ENCODE measurements at places on chromosomes 2 and 18.

DNA sequence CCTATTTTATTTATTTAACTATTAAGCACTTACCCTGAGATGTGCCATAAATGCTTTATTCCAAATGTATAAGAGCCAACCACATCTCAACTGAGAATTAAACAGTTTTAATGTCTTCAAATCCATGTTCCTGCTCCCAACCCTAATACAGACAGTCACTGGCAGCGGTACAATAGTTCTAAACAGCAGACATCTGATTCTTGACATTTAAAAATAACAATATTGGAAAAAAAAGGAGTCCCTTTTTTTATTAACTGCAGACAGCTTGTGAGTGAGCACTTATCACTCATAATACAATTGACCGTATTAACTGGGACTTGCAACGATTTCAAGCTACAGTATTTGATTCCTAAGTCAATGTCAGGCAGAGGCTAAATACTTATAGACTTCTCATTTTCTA is 424.6 kb downstream of the TGIF1 start:
- DNase-seq: no peak

GRCh38 chr2:178111743-178112142 is 494 bp upstream of the RBM45 start:
- no peak for DNase-seq

DNA sequence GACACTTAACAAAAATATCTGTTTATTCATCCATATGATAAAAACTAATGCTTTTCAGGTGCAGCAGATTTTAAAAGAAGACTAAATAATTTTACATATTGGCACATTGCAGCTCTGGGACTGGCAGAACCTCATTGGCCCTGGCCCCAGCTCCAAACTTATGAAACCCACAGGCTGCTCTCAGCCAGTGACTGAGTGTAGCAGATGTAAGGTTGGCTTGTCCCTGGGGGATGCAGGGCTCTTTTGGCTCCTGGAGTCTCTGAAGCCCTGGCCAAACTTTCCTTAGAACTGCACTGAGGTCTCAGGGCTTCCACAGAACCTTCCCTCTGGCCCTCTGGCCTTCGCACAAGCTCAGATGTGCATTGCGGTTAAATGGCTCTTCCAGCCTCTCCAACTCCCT is 725.0 kb upstream of the SOX11 start:
- no peak for DNase-seq

DNA sequence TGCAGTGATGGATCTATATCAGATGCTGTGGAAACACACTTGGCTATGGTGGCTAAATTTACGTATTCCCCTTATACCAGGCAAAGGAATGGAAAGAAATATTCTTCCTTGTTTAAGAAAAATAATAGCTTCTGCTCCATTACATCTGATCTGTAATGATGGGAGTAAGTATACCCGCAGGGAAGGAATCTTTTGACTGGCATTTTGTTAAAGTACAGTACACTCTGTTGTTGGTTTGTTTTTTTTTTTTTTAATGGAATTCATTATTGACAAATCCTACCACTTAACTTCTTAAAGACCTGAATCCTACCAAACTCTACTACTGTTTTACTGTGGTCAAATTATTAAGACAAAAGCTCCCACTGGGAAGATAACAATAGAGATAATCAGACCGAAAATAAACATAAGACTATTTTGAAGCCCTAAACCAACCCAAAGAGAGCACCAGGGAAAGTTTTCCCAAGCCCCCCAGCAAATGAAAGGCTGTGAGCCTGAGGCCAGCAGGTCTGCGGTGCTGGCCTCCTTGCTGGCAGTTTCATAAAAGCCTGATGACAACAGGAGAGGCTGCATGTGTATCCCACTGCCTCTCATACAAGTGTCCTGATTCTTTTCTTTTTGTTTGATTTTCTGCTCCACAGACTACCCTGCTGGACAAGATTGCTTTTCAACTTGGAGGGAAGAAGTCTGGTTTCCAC is 101.0 kb downstream of the SLC25A12 start:
- no peak for DNase-seq

DNA sequence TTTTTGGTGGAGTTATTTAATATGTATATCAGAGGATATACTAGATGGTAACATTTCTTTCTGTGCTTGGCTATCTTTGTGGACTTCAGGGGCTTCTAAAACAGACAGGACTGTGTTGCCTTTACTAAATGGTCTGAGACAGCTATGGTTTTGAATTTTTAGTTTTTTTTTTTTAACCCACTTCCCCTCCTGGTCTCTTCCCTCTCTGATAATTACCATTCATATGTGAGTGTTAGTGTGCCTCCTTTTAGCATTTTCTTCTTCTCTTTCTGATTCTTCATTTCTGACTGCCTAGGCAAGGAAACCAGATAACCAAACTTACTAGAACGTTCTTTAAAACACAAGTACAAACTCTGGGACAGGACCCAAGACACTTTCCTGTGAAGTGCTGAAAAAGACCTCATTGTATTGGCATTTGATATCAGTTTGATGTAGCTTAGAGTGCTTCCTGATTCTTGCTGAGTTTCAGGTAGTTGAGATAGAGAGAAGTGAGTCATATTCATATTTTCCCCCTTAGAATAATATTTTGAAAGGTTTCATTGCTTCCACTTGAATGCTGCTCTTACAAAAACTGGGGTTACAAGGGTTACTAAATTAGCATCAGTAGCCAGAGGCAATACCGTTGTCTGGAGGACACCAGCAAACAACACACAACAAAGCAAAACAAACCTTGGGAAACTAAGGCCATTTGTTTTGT is 52.7 kb downstream of the SMAD4 start:
- no peak for DNase-seq

GRCh38 chr2:25835906-25836305 is 42.4 kb downstream of the ASXL2 start:
- no peak for DNase-seq

GRCh38 chr2:181312515-181312927 is 144.7 kb upstream of the ITGA4 start:
- no peak for DNase-seq

GRCh38 chr2:236899950-236900640 is 185.6 kb upstream of the COPS8 start:
- DNase-seq: no peak

GRCh38 chr2:50402654-50402960 is 629.3 kb downstream of the NRXN1 start:
- no peak for DNase-seq

DNA sequence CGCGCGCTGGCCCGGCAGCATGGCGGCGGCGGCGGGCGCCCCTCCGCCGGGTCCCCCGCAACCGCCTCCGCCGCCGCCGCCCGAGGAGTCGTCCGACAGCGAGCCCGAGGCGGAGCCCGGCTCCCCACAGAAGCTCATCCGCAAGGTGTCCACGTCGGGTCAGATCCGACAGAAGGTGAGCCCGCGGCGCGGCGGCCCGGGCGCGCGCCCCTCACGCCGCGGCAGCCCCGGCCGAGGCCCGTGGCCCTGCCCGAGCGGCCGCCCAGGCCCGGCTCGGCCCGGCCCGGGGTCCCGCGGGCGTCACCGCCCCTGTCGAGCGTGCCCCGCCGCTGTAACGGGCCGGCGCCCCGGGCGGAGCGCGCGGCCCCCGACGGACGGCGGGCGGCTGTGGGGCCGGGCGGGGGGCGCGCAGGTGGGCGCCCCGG is 218 bp downstream of the DGKD start:
- DNase-seq: no peak

GRCh38 chr18:71252351-71252865 is 963.6 kb downstream of the SOCS6 start:
- no peak for DNase-seq

- DNase-seq: no peak
Observed at GRCh38 chr2:222364285-222364895, 60.0 kb upstream of the SGPP2 start.

DNA sequence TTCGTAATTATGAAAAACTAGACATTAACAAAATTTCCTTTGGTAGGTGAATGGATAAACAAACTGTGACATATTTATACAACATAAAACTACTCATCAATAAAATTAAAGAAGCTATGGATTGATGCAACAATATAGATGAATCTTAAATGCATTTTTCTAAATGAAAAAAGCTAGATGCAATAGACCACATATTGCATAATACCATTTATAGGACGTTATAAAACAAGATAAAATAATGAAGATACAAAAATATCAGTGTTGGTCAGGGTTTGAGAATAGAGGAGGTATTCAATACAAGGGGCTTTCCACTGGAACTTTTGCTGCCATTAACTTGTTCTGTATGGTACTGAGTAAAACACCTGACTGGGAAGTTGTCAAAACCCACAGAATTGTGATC is 314.4 kb downstream of the GRB14 start:
- DNase-seq: no peak

DNA sequence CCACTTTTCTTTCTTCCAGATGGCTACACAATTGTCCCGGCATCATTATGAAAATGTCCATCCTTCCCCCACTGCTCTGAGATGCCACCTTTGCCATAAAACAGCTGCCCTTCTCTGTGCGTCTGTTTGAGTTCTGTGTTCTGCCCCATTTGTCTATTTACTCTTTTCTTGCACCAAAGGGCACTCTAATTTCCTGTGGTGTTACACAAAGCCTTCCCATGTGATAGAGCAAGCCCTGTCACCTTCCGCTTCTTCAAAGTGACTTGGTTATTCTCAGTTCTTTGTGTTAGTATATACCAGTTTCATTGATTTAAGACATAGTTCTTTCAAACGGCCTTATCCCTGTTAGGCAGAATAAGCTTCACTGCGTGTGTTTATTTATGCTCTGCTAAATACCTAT is 84.1 kb downstream of the FBXO15 start:
- DNase-seq: no peak

DNA sequence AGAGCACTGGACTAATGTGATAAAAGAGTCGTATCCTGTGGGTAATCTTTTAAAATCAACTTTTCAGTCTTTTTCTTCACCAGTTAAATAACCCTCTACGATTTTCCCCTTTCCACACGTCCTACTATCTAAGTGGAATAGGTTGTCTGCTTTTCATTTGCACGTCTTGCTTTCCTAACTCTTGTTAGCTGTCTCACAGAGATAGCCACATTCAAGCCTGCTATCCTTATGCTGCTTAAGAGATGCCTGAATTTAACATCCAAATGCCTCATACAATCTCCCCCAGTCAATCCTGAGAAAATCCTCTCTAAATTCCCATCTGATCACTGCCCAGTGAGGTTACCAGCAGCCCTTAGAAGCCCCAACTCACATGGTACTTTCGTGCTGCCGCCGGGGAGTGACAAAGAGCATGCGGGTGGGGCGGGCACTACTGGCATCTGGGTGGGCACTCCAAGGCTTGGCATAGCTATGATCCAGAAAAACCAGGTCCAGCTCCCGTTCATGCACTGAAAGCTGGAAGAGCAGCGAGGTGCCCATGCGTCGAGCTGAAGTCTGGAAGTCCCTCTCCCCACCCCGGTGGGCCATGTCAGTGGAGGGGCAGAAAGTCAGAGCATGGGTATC is 1.5 kb downstream of the KANSL3 start:
- DNase-seq: no peak

DNA sequence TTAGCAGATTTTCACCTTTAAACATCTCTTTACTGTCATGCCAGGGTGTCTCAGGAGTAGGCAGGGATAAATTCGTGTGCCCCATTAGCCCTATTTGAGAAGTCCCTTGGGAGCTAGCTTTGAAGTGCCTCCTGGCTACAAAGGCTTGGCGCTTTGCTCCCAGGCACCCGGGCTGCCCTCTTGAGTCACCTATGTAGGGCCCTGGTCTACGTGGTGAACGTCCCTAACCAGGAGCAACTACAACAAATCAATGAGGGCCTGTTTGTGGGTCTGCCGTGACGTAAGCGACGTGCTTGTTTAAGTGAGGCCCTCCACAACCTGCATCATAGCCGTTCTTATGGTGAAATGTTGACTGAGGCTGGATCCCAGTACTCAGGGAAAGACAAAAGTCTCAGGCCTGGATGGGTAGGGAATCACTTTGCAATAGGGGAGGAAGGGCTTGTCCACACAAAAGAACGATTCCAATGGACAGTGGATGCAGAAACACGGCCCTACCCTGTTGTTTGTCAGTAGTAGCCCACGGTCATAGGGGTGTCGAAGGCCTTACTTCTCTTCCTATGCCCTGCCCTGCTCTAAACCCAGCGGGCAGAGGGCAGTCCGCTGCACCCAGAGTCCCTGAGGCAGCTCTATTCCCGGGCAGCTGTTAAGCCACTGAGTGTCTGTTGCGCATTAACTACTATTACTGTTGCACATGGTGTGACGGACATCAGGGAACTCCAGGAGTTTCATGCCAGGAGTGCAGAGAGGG is 93.9 kb downstream of the INHBB start:
- no peak for DNase-seq

GRCh38 chr2:232260075-232260474 is 118.5 kb upstream of the ALPP start:
- DNase-seq: no peak

- no peak for DNase-seq
Observed at GRCh38 chr2:64348386-64349130, 105.4 kb upstream of the LGALSL start.

GRCh38 chr2:109204412-109204811 is 75.4 kb downstream of the SH3RF3 start:
- DNase-seq: no peak

Measured in T1000 (cell line).